ENCODE measurements at places on chromosomes 11 and 22.

DNA sequence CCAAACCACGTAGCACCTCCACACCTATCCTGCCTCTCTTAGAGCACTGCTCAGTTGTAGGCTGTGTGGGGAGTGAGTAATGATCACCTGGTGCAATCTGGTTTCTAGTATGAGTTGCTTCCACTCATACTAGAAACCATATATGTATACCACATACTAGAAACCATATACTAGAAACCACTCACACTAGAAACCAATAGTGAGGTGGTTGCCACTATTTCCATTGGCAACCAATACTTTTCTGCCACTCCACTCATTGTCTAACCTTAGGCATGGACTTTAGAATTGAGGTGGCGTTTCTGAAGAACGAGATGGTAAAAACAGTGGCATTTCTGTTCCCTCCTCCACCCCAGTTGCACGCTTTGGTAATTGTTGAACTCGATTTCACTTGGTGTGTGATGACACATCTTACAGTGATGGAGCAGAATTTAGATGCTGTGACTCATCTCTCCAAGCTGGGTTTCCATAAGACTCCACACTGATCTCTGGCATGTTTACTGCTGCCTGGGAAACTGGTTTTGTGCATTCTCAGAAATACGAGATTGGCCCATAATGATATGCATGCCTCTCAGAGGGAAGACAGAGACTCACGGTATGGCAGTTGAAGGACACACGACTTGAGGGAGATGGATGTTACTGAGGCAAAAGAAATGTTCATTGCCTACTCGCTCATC lies 82.9 kb downstream of the KIRREL3 start:
- no peak overlapping the region for H3K4me3 ChIP-seq
- H3K36me3 ChIP-seq, result no peaks in the 10 kb centered on the region
- no peak for DNase-seq

- H3K36me3 ChIP-seq, result no peaks in the 10 kb centered on the region
- H3K4me1 ChIP-seq, result peaks cover 14% of the 10 kb centered on the region
- H3K4me3 ChIP-seq, result no peak overlapping the region
- peaks cover 20% of the 10 kb centered on the region for H3K27me3 ChIP-seq
- no peak for DNase-seq
- H3K27ac ChIP-seq, result no peak overlapping the region
Measured at GRCh38 chr11:112211536-112211935, 14.7 kb upstream of the PTS start.

GRCh38 chr11:10653946-10654810 lies 39.4 kb downstream of the IRAG1 start:
- H3K27ac ChIP-seq, result no peak overlapping the region
- H3K36me3 ChIP-seq, result no peaks in the 10 kb centered on the region
- peak; percentile 14 for DNase-seq
- H3K27me3 ChIP-seq, result no peaks in the 10 kb centered on the region

DNA sequence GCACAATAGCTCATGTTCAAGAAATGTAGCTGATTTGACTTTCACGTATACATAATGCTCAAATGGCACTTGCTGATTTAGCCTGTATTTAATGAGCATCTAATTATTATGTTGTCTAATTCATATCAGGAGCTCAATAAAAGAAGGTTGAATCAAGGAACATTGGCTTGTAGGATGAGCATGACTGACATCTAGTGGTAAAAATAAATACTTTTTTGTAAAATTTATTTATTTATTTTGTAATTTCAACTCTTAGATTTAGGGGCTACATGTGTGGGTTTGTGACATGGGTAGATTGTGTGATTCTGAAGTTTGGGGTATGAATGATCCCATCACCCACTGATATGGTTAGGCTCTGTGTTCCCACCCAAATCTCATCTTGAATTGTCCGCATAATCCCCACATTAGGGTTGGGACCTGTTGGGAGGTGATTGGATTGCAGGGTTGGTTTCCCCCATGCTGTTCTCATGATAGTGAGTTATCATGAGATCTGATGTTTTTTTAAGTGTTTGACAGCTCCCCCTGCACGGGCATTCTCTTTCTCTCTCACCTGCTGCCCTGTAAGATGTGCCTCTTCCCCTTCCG lies 1.7 kb upstream of the OR52E5 start:
- no peaks in the 10 kb centered on the region for H3K36me3 ChIP-seq
- no peak overlapping the region for H3K27ac ChIP-seq
- no peak for DNase-seq
- H3K4me1 ChIP-seq, result no peaks in the 10 kb centered on the region
- H3K4me3 ChIP-seq, result no peak overlapping the region
- H3K27me3 ChIP-seq, result peaks cover 3% of the 10 kb centered on the region

- no peak overlapping the region for H3K4me3 ChIP-seq
- H3K4me1 ChIP-seq, result peaks cover 6% of the 10 kb centered on the region
- no peaks in the 10 kb centered on the region for H3K36me3 ChIP-seq
- peaks cover 2% of the 10 kb centered on the region for H3K27me3 ChIP-seq
Measured at GRCh38 chr22:21726650-21727049, 8.9 kb downstream of the YPEL1 start.
